ENCODE measurements at places on chromosomes 2 and 18.

DNA sequence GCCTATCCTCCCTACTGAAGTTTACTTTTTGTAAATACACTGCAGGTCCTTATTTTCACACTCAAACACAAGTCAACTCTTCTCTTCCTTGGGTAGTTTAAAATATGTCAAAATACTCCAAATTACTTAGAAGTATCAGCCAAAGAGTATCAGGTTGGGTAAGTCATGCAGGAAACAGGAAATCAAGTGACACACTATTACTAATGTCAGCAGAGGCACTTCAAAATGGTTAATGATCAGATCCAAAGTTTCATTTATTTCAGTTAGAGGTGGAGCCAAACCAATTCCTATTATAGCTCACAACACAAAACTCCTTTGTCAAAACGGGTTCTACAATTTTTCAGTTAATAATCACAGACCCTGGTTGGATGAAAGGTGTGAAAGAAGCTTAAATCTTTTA lies 54.2 kb downstream of the DLGAP1 start:
- DNase-seq: no peak

GRCh38 chr2:25386971-25387875 lies 45.5 kb upstream of the DNMT3A start:
- DNase-seq: no peak

GRCh38 chr18:48949050-48949605 lies 1.6 kb downstream of the SMAD7 start:
- no peak for DNase-seq

DNA sequence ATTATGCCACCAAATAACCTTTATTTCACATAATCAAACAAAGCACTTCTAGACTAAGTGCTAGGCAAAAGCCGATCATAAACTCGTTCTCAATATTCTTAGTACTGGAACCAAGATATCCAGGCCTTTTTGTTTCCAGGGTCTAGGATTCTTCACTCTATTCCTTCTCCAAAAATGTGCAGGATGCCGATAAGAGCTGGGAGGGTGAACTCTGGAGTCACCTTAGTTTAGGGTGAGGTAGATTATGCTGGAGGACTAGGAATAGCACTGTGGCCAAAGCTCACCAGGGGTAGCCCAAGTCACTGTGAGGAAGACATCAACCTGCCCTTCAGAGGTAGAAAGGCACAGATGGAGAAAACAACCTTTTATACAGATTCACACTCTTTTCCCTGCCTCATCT lies 37.3 kb downstream of the LONRF2 start:
- DNase-seq: no peak

DNA sequence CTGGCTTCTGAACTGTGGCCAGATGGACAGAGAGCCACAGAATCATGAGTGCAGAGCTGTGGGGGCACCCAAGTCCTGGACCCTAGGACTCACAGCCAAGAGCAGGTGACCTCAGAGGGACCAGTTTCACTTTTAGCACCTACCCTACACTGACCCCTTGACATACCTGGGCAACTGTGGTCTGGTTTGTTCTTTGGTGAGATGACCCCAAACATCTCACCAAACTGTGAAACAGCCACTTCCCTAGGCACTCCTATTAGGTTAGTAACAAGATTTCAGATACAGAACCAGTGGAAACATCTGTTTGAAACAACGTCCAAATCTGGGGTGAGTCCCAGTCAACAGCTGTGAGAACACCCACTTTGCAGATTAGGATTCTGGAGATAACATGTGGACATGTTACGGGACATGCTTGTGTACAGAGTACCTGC lies 1.9 kb upstream of the ZFP36L2 start:
- DNase-seq: no peak

DNA sequence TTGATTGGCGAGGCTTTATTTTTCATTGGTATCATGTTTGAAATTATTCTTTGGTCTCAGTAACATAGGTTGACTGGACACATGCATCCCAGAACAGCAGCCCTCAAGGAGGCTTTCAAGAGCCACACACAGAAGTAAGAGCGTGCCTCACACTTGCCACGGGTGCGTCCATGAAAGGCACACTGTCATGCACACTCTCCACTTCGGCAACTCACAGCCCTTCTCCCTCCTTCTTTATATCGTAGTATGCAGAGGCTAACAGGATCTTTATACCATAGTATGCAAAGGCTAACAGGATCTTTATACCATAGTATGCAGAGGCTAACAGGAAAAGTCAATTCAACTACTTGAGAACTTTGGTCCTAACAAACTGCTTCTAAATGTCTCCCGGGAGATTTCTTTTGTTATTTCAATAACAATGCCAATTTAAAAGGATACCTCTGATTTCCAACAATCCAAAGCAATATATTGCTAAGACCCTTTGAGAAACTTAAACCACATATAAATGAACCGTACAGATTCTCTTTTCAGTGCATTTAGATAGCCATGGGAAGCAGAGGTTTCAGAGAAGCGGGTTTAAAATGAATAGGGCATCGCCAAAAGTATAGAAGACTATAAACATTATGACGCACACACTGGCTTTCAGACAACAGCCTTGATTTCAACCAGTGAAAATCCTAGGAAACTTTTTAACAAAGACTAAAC lies 26.5 kb upstream of the ZNF516 start:
- no peak for DNase-seq

- no peak for DNase-seq
These were observed 40.7 kb downstream of the TMEM163 start for GRCh38 chr2:134677856-134678756.

- DNase-seq: no peak
These were observed 33.9 kb upstream of the EVA1A start for GRCh38 chr2:75594596-75594995.

DNA sequence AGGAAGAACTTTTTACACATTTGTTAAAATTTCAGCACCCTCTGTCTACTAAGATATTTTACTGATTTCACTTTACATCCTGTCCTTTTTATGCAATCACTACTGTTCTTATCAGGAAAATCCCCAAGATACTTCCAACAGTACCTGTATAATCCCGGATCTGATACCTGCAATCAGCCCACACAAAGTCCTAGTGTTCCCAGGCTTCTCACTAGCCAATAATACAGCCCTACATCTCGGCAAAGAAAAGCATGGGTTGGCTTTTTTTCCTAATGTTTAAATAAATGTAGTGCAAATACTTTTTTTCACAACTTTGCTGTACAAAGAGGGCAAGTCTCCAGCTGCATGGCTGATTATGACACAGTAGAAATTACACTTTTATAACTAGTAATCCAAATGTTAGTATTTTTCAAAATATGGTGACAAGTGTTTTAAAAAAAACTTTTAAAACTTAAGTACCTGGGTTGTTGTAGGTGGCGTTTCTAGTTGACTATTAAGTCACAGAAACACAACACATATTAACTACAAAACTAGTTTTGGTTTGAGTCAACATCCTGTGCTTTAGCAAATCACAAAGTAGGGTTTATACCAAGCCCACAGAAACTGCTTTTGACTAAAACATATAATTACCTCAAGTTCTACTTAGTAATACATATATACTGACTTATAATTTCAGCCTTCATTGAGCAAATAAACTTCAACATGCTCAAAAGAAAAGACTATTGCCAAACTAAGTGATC lies 19.5 kb downstream of the CNOT11 start:
- DNase-seq: no peak

GRCh38 chr2:128008074-128008672 lies 19.7 kb downstream of the SAP130 start:
- DNase-seq: no peak

Data from A172 (cell line).